NCI-H1694 (cell line): ENCODE measurements at places on chromosomes 6 and 20.

GRCh38 chr6:170403451-170403850 is 96.9 kb downstream of the FAM120B start:
- DNase-seq = no peak

GRCh38 chr20:57467742-57468141 is 57.2 kb downstream of the CTCFL start:
- no peak for DNase-seq

DNA sequence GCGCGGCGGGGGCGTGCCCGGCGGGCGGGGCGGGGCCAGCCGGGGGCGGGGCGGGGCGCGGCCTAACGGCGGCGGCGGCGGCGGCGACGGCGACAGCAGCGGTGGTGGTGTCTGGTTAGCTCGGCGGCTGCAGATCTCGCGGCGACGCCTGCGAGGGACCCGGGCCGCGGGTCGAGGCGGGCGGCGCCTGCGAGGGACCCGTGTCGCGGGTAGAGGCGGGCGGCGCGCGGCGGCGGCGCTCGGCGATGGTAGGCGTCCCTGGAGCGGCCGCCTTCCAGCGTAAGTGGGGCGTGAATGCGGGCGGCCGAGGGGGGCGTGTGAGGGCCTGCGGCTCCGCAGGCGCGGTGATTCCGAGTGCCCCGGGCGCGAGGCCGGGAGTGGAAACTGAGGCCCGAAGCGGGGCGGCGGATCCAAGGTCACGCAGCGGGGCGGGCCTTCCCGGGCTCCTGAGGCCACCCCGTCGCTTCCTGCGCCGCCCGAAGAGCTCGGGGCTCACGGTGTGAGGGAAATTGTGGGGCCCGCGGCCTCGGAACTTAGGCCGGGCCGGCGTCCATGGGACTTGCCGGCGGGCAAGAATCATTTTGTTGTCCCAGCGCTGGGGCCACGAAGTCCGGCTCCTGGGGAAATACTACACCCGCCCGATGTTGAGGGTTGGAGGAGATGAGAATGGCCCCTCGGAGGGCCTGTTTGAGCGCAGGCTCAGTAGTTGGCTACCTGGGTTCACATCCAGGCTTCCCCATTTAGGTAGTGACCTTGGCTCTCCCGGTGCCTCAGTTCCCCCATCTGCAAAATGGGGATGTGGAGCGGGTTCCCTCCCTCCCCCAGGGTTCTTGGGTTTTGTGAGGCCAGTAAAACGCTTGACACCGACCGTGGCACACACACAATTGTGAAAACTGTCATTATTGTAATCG is at the start of gene CBFA2T2:
Gene CBFA2T2, plus strand, starts transcription at position 74 of the 911 bp plus-strand sequence. Its CDS starts 172 bp downstream, at position 246.
- no peak for DNase-seq

- no peak for DNase-seq
Measured at GRCh38 chr6:100470422-100471120, 5.8 kb upstream of the SIM1 start.

GRCh38 chr20:32709632-32710121 is 33.6 kb downstream of the COMMD7 start:
- no peak for DNase-seq

- no peak for DNase-seq
Measured at GRCh38 chr6:165244524-165245247, 64.7 kb downstream of the C6orf118 start.

DNA sequence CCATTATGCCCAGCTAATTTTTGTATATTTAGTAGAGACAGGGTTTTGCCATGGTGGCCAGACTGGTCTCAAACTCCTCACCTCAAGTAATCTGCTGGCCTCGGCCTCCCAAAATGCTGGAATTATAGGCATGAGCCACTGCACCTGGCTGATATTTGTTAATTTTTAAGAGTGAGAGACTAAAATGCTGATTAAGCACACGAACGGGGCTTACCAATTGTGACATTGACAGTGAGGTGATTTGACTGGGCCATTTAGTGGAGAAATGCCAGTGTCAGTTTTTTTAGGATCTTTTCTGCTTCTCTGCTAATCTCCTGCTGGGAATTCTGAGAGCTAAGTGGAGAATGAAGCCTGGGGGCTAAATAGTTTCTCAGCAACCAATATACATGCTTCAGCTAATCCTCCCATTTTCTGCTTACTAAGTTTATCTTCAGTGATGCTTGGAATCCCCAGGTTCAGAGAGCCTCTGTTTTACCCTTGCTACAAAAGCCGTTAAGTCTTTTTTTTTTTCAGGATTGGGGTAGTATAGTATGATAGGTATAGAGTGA is 9.8 kb upstream of the DEFB123 start:
- no peak for DNase-seq

- DNase-seq = no peak
Measured at GRCh38 chr20:2596673-2597279, 55.7 kb upstream of the NOP56 start.

DNA sequence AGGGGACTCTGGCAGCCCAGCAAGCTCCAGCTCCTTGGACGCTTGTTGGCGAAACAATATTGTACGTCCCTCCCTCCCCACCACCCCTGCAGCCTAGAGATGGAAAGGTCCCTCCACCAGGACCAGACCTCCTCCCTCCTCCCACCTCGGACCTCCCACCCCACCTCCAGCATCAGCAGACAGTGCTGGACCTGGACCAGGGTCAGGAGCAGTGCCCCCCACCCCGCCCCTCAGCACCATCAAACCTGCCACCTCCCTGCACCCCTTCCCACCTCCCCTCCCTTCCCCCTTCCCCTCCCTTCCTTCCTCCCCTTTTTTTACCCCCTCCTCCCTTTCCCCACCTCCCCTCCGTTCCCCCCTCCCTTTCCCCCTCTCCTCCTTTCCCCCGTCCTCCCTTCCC is 98.4 kb downstream of the TAF4 start:
- no peak for DNase-seq

- peak; percentile 63 for DNase-seq
Measured at GRCh38 chr20:49701241-49701790, 12.4 kb downstream of the B4GALT5 start.

GRCh38 chr6:90285042-90285481 is 11.6 kb downstream of the BACH2 start:
- DNase-seq = no peak

DNA sequence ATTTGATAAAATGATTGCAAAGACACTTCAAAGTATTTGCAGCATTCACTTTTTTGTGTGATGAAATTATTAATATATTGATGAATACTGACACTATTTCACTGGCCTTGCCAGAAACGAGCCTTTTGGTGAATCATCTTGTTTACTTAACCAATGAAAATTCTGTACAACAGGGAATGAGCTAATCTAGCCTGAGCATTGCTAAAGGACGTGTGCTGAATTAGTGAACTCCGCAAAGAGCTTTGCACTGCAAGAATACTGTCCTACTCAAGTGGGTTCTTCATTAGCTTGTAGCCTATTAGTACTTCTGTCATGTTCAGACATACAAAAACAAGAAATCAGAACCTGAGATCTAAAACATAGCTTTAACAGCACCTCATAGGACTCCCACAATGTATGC is 172.0 kb upstream of the NRSN1 start:
- DNase-seq = no peak

DNA sequence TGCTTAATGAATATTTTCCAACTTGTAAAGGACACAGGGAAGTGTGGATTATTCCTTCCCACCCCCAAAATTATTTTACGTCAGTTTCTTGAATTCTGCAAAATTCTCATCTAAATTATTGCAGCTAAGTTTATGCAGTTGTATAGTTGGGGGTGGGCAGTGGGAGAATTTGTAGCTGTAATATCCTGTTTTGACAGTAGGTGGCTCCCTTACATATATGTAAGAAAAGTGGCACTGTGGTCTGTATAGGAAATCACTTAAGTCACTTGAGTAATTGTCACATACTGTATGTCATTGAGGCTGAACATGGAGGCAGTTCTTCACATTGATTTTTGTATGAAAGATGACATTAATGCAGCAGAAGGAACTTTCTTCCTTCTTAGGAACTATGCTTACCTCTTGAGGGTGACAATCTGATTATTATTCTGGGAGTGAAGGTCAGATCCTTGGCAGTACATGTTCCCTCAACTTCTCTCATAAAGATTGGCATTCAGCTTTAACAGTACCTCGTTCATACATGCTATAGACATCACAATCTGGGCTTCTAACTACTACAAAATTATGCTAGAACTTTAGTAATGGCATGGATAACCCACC is 14.6 kb upstream of the CFAP206 start:
- DNase-seq = peak; percentile 62

DNA sequence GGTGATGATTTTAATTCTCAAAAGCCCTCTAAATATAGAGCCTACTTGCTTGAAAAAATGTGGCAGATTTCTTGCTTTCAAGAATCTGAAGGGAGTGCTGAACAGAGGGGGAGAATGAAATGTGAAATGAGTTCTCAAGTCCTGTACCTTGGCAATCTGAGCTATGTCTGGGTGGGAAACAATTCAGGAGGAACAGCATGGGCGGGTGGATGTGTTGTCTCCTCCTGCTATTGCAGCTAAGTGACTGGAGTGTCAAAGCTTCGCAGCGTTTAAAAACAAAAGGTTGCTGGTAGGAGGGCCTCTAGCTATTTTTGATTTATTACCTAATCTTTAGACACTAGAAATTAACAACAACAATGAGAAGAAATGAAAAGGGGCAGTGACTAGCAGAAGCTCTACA is 102.5 kb upstream of the ARG1 start:
- DNase-seq = no peak

DNA sequence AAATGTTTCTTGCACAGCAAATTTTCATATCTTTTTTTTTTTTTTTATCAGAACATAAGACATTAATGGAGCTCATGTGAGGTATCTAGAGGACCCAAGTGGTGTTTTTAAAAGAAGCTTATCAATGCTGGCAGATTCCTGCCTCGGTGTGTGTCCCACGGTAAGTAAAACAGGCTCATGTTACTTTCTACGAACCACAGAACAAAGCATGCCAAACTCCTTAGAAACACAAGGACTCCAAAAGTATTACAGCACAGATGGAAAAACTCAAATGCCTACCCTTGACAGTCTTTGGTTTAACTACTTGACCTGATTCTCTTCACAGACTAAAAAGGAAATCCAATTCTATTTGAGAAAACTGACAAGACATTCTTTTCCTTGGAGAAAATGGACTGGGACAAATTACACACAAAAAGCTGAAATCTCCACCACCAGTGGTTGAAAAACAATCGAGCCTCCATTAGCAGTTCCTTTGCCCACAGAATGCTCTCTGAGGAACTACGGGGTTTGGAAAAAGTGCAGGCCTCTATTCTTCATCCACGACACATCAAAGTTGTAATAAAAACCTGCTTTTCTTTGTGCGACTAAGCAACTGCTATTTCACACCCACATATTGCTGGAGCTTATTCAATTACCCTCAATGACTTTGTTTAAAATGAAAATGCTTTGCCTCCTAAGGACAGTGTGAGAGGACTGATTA is 5.4 kb downstream of the METTL24 start:
- no peak for DNase-seq

DNA sequence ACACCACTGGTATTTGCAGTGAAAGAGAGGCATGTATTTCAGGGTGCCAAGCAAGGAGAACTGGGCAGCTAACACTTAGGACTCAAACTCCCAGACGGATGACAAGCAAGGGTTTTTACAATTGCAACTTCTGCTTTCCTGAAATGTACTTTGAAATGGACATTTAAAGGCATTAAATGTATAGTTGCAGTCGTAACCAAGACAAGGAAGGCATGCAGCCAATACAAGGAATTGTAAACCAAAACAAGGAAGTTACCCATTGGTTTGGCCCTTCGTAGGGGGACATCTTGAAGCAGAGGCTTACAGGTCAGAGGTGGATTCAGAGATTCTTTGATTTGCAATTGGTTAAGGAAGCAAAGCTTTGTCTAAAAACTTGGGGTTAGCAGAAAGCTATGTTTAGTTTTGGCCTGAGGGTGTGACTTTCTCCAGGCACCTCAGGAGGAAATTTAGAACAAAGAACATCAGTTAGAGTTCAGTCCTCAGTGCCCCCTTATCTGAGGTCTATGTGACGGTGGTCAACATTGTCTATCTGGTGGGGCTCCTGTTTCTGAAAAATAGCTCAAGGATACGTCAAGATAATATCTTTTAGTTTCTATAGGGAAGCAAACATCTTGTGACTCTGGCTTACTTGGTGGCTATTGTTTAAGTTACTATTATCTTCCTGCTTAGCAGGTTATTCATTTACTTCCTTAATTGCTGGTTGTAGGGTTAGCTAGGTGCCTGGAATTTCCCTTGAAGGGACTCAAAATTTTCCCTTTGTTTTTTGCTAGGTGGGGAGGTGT is 266.0 kb downstream of the CD83 start:
- no peak for DNase-seq

DNA sequence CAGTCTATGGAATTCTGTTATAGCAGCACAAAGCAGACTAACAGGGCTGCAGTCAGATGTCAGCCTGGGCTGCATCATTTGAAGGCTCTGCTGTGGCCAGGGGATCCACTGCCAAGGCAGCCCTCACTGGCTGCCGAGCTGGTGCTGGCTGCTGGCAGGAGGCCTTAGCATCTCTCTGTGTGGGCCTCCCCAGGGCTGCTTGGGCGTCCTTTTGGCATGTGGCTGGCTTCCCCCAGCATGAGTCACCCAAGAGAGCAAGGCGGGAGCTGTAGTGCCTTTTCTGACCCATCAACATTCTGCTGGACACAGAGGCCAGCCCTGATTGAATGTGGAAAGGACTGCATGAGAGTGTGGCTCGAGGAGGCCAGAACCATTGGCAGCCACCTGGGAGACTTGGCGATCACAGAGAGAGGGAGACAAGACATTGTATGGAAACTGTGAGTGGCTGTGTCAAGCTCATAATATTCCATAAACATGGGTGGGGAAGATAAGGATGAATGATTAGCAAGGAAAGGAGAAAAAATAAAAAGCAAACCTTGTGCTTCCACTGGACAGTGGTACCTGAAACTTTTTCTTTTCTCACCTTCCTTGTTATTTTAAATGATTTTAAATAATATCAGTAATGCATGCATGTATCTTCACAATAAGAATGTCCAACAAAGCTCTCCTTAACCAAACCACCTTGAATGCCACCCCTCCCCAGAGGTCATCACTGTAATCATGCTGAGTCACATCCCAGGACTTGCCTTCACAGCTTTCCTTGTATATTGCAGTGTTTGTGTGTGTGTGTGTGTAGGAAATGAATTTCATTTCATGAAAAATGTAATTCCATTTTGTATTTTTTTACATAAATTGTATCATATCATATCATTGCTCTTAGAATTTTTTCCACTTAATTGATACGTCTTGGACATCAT is 55.0 kb upstream of the VSX1 start:
- DNase-seq = no peak

- DNase-seq = no peak
Measured at GRCh38 chr20:45405571-45406259, 2.4 kb upstream of the DBNDD2 start.

- no peak for DNase-seq
Measured at GRCh38 chr6:90425161-90425641, 128.6 kb upstream of the BACH2 start.

GRCh38 chr6:39214120-39214813 is 15.0 kb downstream of the KCNK5 start:
- DNase-seq = no peak

- no peak for DNase-seq
Measured at GRCh38 chr20:14310977-14311627, 26.3 kb downstream of the FLRT3 start.

- no peak for DNase-seq
Measured at GRCh38 chr6:142011775-142012174, 121.0 kb upstream of the GJE1 start.

- no peak for DNase-seq
Measured at GRCh38 chr20:19253916-19254820, 41.7 kb downstream of the SLC24A3 start.

GRCh38 chr20:50426866-50427718 is 83.1 kb upstream of the PTPN1 start:
- DNase-seq = no peak

GRCh38 chr6:79196912-79197311 is 37.6 kb downstream of the HMGN3 start:
- no peak for DNase-seq
